ENCODE measurements at places on chromosomes 3 and 15. TPM values are rescaled to one million over a fixed set of nuclear protein-coding genes. Genes with fewer than 3 reads are reported as not detected.

- H3K4me1 ChIP-seq, result no peaks in the 10 kb centered on the region
- no peak overlapping the region for H3K4me3 ChIP-seq
- H3K36me3 ChIP-seq, result no peaks in the 10 kb centered on the region
- DNase-seq, result no peak
- H3K27ac ChIP-seq, result no peak overlapping the region
Observed at GRCh38 chr3:145457825-145458552, 703.0 kb downstream of the PLOD2 start.

- H3K4me3 ChIP-seq, result no peak overlapping the region
- no peaks in the 10 kb centered on the region for H3K36me3 ChIP-seq
- H3K27me3 ChIP-seq, result peaks cover 4% of the 10 kb centered on the region
- DNase-seq, result no peak
- H3K4me1 ChIP-seq, result peaks cover 5% of the 10 kb centered on the region
Observed at GRCh38 chr3:113231391-113231790, 20.0 kb downstream of the BOC start.

Gene SLCO2A1
- total RNA-seq, result not detected

Gene MORC1
- not detected for total RNA-seq
